ENCODE measurements at places on chromosomes 11 and 22.
A peak's percentile ranks its signal among the peaks of the same experiment; 100 is the strongest.

- peak; percentile 34 for DNase-seq
These were observed at the start of gene ARHGAP20 for GRCh38 chr11:110711776-110712658. TSS of gene ARHGAP20 (minus strand) at chr11:110712437. CDS start at chr11:110712231, 206 bp downstream.

- DNase-seq, result no peak
These were observed 404 bp downstream of the DCHS1 start for GRCh38 chr11:6655020-6655789.

DNA sequence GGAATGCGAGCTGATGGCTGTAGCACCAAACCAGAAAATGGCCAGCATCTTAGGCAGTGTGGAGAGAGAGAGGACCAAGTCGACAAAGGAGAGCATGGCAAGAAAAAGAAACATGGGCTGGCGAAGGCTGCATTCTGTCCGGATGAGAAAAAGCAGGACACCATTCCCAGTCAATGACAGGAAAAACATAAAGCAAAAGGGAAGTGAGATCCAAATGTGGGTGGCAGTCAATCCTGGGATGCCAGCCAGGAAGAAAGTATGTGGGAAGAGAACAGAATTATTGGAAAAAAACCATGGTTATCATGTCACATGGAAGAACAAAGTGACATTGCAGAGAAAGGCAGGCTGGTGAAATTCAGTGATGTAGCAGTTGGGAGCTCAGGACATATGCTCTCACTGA lies 36.9 kb upstream of the OR56A1 start:
- no peak for DNase-seq

GRCh38 chr11:19772480-19772879 lies 59.8 kb downstream of the NAV2 start:
- no peak for DNase-seq

GRCh38 chr11:124942466-124943253 lies 6.8 kb upstream of the HEPACAM start:
- no peak for DNase-seq

- DNase-seq, result no peak
These were observed 66.0 kb downstream of the FEZ1 start for GRCh38 chr11:125429807-125430678.

DNA sequence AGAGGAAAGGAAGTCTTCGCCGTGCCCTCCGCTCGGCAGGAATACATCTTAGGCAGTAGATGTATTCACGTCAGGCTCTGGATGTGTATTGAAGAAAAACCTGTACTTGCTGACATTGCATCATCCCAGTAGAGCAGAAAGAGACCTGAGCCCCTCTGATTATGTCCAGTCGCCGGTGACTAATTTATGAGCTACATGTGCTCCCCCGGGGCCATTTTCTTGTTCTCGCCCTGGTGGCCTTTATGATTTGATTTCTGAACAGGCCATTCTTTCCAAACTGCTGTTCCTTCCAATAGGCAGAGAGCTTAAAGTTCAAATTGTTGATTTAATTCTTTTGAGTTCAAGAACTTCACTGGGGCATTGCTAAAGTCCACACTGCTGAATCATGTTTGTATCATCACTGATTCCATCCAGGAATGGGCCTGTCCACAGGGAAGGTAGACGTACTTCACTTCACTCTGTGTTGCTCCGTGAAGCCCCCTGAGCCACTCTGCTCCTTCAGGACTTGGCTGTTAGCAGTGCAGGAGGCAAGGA lies 137.3 kb upstream of the RASSF10 start:
- DNase-seq, result peak; percentile 44

DNA sequence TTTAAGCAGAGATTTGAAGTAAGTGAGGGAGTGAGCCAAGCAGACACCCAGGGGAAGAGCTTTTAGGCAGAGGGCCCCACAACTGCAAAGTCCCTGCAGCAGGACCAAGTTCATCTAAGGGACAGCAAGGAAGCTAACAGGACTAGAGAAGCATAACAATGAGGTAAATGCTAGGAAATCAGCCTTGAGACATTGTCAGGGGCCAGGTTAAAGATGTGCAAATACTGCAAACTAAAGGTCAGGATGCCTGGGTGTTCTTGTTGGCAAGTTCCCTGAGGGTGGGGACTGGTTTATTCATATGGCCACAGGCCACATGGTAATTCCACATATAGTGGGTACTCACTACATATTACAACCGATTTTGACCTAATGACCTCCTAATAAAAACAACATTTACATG lies 399.2 kb upstream of the NARS2 start:
- no peak for DNase-seq

- no peak for DNase-seq
These were observed 7.9 kb downstream of the FOXR1 start for GRCh38 chr11:118979434-118979833.

DNA sequence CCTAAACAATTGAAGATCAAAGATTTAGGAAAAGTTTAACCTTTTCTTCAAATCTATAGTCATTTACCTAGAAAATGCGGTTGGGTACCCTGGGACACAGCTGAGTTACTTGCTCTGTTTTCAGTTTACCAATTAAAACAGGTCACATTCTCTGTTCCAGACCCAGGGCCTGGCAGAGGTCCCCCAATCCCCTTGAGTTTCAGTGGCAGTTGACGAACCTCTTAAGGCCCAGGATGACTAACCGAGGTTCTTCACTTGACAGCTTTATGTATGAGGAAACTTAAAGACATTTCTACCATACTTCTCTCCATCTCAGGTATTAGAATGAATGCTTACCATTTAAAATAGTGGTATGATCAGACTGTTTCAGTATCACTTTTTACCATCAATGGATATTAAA lies 16.3 kb downstream of the LDHAL6A start:
- DNase-seq, result no peak

DNA sequence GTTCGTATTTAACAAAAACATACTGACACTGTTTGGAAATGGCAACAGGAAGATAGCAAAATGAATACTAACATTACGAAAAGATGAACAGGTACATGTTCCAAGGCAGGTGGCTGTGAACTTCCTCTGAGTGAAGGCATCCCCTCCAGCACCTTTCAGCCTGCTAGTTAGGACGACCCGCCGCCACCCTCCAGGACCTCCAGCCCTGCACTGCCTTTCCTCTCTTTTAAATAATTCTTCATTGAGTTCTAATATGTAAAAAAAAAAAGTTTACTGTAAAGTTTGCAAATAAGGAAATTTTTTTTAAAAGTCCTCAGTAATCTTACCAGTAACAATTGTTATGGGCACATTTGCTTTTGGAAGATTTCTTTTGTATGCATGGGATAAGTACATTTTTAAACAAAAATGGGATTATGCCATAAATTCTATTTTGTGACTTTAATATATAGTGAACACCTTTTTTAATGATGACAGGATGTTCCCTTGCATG lies 6.0 kb downstream of the NEAT1 start:
- no peak for DNase-seq
